GM13976 (cell line): ENCODE measurements at places on chromosomes 7 and 10.

DNA sequence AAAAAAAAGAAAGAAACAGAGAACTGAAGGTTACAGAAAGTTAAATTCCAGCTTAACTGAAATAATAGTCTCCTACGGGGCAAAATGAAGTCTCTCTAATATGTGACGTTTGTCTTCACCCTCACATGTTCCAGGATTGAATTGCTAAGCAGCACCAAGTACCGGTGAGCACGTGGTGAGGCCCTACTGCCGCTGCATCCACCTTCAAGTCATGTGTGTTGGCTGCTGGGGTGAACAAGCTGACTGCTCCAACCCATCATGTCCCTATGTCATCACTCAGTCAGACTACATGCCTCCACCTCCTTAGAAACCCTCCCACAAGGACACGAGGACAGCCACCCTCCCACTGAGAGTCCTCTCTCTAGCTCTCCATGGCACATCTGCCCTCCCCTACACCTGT is 35.4 kb upstream of the NPFFR1 start:
- no peak for DNase-seq

DNA sequence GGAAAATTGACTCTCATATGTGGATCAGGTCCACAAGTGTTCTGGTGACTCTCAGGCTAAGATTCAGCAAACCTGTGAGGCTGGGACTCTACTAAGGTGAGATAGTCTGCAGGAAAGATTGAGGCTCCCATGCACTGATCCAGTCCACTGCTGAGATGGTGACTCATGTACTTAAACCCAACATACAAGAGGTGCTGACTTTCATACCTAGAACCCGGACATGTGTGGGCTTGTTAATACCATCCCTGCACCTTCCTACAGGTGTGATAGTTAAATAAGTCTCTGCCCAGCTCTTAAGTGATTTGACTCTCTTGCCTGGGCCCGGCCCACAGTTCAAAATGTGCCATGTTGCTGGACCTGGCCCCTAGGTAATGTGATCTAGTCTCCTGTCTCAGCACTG is 27.1 kb upstream of the ZNF107 start:
- no peak for DNase-seq

DNA sequence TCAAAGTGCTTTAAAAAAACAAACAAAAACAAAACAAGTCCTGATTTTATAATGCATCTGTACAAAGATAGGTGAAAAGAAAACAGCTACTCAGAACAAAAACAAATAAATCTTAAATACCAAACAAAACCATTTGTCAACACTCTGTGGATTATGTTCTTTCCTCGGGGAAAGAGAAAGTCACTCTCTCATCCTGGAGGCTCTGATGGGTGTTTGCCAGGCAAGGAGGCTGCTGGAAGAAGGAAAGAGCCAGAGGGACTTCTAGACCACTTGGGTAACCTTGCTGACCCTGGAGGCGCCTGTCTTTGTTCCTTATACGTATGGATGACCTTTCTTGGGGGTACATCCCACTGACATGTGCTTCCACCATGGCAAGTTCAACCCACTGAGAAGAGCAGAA is 92.8 kb downstream of the ZRANB1 start:
- no peak for DNase-seq

- no peak for DNase-seq
These were observed 45.1 kb upstream of the EZH2 start for GRCh38 chr7:148929176-148929575.

GRCh38 chr10:75632805-75633462 is 201.5 kb downstream of the LRMDA start:
- DNase-seq = no peak

DNA sequence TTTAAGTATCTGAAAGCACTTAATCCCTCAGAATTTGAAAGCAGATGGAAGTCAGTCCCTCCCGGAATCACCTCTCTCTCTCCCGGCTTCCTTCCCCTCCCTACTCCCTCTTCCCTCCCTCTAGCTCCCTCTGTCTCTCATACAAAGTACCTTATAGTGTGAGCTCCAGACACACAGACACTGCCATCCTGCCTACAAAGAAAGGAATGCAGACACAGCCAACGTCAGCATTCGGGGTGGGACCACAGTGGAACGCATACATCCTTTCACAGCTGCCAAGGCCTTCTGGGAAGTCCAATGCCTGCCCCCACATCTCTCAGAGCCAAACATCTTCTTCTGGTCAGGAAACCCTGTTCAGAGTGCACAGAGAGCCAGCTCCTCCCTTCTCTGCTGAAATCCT is 9.3 kb downstream of the NOD1 start:
- DNase-seq = no peak

- DNase-seq = no peak
These were observed 8.4 kb downstream of the PLCE1 start for GRCh38 chr10:94002156-94002555.
